Globus pallidus (tissue), 1 donor: ENCODE measurements at places on chromosomes 16 and 17.

GRCh38 chr17:11644265-11645212 lies 46.3 kb downstream of the DNAH9 start:
- peak; percentile 89 for DNase-seq

DNA sequence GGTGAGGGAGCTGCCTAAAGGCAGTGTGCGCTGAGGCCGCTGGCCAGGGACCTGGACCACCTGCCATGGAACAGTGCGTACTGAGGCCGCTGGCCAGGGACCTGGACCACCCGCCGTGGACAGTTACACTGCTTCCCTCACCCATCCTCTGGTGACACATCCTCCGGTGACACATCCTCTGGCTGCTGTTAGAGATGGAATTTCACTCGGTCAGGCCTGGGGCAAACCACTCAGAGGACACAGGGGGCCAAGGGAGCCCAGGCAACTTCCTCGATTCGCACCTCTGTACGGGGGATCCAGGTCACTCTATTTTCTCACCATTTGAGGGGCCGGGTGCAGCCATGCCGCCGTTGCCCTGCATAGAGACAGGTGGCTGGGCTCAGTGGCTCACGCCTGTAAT lies 32.4 kb upstream of the RPTOR start:
- no peak for DNase-seq

DNA sequence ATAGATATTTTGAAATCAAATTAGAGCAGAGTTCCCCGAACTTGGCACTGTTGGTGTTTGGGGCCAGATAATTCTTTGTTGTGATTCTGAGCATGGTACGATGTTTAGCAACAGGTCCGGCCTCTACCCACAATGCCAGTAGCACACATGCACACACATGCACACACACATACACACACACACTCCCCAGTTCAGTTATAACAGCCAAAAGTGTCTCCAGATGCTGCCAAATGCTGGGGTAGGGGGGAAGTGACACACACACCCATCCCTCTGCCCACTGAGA lies 96.8 kb upstream of the PSMD7 start:
- DNase-seq: no peak

- peak; percentile 52 for DNase-seq
Measured at GRCh38 chr17:57243171-57243622, 13.1 kb upstream of the MSI2 start.

GRCh38 chr16:72172105-72173034 lies at the start of gene PMFBP1:
Gene PMFBP1 (minus strand): TSS chr16:72172155. CDS start chr16:72171208, 947 bp downstream.
- peak; percentile 65 for DNase-seq

- DNase-seq: no peak
Measured at GRCh38 chr17:74464730-74465377, 1.6 kb upstream of the CD300A start.

DNA sequence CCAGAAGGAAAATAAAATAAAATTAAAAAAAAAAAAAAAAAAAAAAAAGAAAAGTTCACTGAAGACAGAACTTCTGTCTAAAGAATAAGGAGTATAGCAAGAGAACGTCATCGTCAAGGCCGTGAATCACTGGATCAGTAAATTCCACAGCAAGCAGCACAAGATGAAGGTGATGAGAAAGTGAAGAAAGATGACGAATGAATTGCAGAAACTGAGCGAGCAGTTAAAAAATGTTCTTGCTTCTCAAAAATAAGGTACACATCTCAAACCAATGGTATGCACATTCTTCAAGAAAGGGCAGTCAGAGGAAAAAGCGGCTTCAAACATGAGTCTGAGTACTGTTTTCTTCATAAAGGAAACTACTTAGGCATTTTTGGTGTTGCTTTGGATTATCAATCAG lies 104.7 kb downstream of the SMG6 start:
- DNase-seq: no peak

DNA sequence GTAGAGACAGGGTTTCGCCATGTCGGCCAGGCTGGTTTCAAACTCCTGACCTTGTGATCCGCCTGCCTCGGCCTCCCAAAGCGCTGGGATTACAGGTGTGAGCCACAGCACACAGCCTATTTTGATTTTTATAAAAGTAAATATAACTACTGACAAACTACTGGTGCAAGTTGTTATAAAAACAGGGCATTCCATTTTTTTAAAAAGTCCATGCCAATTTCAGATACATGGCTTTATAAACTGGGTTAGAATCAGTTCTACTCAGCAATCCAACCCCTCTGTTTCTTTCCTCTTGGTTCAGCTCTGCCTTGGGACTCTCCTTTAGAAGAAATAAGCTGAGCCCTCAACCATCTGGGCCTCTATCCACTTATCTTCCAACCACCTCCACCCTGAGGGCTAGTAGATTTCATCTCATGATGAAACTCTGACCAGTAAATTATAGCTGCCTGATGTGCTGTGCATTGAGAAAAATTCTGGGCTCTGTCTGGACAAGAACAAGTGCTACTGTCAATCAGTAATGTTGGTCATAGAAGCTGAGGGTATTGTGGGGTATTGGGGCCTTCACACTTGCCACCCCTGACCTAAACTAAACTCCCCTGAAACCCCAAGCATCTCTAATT lies 10.2 kb downstream of the RANBP10 start:
- no peak for DNase-seq

- no peak for DNase-seq
Measured at GRCh38 chr17:65696739-65697394, 135.4 kb upstream of the AXIN2 start.

GRCh38 chr17:57517273-57517631 lies 227.8 kb downstream of the CCDC182 start:
- no peak for DNase-seq
